NCI-H524 (cell line): ENCODE measurements at places on chromosomes 6 and 20.
A peak's percentile ranks its signal among the peaks of the same experiment; 100 is the strongest.

- no peak for DNase-seq
Observed at GRCh38 chr20:41426086-41426830, 59.6 kb upstream of the EMILIN3 start.

- DNase-seq: no peak
Observed at GRCh38 chr6:72755752-72756151, 133.9 kb downstream of the KCNQ5 start.

- peak; percentile 7 for DNase-seq
Observed at GRCh38 chr20:13299401-13299800, 78.3 kb downstream of the ISM1 start.

GRCh38 chr6:149164199-149164750 is 153.2 kb upstream of the TAB2 start:
- DNase-seq: no peak

DNA sequence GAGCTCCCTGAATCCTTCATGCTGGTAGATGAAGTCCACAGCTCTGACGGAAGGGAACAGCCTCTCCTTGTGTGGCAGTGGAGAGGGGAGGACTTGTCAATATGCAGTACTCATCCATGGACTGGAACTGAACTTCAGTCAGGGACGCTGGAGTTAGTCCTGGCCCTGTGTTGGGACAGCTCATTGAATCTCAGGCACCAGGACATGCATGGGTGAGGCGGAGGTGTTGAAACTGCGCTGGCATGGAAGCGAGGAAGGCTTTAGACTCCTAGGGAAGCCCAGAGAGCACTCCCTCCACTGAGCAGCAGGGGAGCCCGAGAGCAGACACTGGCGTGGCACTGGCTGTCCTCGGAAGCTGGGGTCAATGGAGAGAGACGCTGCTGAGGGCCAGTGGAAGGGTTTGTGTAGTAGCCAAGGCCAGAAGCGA is 161.3 kb upstream of the GGTLC1 start:
- DNase-seq: peak; percentile 11

GRCh38 chr20:50014570-50015562 is 32.1 kb downstream of the SNAI1 start:
- peak; percentile 64 for DNase-seq

- no peak for DNase-seq
Observed at GRCh38 chr20:48360342-48360975, 467.3 kb downstream of the PREX1 start.

DNA sequence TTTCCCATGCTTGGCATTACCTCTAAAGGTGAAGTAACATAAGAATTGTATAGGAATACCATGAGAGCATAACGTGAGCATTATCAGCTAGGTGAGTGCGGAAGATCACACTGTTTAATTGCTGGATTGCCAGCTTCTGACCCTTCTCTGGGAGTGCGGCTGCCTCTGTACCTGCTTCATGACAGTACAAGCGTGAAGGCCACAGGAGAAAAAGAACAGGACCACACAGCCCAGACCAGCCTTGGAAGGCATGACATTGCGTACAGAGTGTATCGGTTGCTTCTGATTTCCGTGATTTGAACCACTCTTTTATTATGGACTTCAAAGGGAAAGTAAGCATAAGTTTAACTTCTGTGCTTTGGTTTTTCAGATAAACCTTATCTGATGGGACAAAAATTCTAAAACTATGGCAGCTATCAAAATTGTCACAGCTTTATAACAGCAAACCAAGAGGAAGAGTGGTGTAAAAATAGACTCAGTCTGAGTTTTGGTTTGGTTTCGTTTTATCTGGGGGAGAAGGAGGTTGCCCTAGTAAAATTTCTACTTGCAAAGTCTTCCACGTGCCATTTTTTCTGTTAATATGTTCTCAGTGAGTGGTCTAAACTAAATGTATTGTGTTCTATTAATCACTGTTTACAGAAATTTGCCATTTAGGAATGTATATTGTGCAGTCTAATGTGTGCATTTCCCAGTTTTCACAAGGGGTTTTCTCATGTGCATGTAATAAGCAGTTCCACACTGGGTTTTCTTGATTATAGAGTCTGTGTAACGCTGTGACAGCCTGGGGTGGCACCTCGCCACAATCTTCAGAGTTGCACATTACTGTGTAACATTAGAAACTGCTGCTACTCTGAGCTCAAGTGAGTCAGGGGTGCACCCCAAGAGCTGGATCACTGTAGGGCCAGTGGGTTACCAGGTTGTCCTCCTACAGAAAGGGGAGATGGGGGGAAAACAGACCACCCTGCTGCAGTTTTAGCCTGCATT is 97.3 kb downstream of the RPP40 start:
- DNase-seq: no peak

- DNase-seq: no peak
Observed at GRCh38 chr6:8057263-8057662, 6.9 kb downstream of the BLOC1S5 start.

DNA sequence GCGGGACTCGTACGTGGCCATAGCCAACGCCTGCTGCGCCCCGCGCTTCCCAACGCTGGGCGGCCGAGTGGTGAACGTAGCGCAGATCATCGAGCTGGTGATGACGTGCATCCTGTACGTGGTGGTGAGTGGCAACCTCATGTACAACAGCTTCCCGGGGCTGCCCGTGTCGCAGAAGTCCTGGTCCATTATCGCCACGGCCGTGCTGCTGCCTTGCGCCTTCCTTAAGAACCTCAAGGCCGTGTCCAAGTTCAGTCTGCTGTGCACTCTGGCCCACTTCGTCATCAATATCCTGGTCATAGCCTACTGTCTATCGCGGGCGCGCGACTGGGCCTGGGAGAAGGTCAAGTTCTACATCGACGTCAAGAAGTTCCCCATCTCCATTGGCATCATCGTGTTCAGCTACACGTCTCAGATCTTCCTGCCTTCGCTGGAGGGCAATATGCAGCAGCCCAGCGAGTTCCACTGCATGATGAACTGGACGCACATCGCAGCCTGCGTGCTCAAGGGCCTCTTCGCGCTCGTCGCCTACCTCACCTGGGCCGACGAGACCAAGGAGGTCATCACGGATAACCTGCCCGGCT is 3.4 kb downstream of the SLC32A1 start:
- no peak for DNase-seq

- no peak for DNase-seq
Observed at GRCh38 chr6:11486959-11487358, 50.6 kb upstream of the TMEM170B start.

GRCh38 chr6:155314773-155315515 is 660 bp upstream of the TFB1M start:
- DNase-seq: peak; percentile 94

GRCh38 chr6:137762168-137763090 is 104.6 kb upstream of the TNFAIP3 start:
- peak; percentile 13 for DNase-seq

DNA sequence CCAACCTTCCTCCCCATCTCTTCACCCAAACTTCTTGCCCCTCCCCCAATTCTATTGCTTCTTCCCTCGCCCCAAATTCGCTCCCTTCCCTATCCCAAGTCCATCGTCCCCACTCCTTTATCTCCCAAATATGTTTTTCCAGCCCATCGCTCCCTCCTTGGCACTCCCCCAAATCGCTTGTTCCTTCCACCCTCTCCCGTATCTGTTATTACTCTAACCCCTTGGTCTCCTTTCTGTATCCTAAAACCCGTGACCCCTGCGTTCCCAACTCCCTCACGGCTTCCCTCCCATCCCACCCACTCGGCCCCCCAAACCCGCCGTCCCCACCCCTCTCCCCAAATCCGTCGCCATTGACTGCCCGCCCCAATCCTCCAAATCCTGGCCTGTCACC is 584 bp downstream of the MTCH1 start:
- no peak for DNase-seq

- DNase-seq: no peak
Observed at GRCh38 chr6:72048080-72048479, 161.7 kb downstream of the RIMS1 start.

DNA sequence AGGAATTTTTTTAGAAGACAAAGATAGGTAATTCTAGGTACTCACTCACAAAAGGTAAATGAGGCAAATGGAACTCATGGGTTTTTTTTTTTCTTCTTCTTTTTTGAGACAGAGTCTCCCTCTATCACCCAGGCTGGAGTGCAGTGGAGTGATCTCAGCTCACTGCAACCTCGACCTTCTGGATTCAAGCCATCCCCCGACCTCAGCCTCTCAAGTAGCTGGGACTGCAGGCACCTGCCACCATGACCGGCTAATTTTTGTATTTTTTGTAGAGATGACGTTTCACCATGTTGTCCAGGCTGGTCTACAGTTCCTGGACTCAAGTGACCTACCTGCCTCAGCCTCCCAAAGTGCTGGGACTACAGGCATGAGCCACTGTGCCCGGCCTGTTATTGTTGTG is 126.1 kb downstream of the LRRC1 start:
- no peak for DNase-seq

DNA sequence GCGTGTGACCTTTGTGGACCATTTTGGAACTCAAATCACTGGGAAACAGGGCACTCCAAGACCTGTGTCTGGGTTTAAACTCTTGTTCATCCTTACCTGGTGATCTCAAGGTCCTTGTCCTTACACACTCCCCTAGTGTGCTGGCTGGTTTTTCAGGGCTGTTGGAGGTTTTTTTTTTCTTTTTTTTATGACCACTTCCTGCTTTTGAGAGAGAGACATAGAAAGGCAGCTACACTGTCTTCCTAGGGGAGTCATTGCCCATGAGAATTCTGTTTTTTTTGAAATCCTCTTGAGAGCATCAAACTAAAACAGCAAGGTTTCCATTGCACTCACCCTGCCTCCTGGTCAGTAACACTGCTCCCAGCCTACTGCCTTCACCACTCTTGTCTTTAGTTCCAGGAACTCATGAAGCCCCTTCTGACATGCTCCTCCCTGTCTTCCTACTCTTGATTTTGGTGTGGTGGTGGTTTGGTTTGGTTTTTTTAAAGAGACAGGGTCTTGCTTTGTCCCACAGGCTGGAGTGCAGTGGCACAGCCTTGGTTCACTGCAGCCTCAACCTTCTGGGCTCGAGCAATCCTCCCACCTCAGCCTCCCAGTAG is 28.6 kb downstream of the PRPH2 start:
- no peak for DNase-seq

DNA sequence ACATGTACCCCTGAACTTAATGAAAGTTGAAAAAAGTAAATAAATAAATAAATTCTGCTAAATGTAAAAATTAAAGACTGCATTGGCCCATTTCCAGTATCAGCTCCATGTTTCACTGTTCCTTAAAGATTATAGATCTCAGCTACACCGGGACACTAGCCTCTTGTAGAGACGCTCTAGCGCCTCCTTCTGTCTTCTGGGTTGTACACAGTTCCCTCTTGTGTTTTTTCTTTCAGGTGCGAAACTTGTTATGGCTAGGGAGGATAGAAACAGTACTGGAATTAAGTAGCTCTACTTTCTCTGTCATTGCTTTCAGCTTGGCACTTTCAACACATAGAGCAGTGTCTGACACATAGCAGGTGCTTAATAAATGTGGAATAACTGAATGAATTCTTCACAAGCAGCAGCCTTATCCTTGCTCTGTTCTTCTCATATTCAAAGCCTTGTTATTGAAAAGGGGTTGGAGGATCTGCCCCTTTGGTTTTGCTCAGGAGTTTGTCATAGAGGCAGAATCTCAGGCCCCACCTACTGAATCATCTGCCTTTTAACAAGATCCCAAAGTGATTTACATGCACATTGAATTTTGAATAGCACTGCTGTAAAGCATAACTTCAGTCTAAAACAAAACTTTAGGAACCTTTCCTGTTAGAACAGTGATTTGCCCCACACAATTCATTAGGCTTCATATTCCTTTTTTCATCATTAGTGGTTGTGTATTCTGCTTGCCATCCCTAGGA is 92.3 kb downstream of the FIG4 start:
- no peak for DNase-seq

GRCh38 chr20:64049878-64050260 is 430 bp upstream of the SOX18 start:
- no peak for DNase-seq

DNA sequence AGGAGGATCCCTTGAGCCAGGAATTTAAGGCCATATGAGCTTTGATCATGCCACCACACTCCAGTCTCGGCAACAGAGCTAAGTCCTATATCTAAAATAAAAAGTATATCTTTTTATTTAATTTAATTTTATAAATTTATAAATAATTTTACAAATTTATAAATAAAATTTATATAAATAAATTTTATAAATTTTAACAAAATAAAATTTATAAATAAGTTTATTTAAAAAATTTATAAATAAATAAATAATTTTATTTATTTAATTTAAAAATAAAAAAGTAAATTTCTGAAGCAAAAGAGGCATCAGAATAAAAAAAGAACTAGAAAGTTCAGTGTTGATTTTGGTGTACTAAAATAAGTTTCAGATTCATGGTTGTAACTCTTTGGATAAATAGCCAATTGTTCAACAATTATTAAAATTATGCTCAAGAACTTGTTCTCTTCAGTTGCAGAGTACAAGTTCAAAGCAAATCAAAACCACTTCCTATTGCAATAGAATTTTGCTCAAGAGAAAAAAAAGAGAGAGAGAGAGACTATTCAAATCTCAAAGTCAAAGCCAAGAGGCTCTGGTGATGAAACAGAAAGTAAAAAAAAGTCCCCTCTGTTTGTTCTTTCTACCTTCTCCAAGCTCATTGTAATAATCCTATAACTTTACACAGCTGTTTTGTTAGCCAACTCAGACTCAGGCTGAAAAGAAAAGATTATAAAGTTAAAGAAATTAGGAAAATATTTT is 547.5 kb upstream of the ADGRB3 start:
- no peak for DNase-seq

GRCh38 chr6:2651536-2651935 is 99.2 kb downstream of the MYLK4 start:
- no peak for DNase-seq

DNA sequence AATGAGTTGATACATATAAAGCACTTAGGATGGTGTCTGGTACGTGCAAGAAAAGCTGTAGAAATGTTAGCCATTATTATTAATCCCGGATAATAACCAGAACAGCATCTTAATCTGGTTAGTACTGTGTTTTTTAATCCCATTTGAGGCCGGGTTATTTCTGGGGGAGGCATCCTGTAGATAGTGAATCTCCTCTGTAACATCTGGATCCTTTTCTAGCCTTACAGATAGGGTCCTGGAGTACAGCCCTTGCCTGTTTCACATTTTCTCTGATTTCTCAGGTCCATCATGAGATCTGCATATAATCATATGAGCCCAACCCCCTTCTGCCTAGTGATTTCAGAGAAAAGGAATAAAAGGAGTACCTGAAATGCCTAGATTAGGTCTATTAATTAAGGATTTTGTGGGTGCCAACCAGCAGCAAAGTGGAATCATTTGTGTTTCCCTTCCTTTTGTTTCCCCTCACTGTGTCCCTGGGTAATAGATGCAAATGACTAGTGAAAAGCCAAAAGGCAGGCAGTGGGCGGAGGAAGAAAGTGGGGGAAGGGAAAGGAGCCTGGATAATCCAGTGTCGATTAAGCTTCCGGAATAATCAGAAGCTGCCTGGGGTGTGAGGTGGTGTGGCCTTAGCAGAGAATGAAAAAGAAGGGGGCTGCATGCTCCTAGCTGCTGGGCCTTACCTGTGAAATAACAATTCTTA is 88.9 kb downstream of the SOBP start:
- peak; percentile 79 for DNase-seq

GRCh38 chr6:89360415-89360999 is 8.0 kb upstream of the UBE2J1 start:
- DNase-seq: no peak

- DNase-seq: peak; percentile 63
Observed at GRCh38 chr6:32868257-32868788, 14.3 kb downstream of the PSMB9 start.
